ENCODE measurements at places on chromosomes 2 and 18.

DNA sequence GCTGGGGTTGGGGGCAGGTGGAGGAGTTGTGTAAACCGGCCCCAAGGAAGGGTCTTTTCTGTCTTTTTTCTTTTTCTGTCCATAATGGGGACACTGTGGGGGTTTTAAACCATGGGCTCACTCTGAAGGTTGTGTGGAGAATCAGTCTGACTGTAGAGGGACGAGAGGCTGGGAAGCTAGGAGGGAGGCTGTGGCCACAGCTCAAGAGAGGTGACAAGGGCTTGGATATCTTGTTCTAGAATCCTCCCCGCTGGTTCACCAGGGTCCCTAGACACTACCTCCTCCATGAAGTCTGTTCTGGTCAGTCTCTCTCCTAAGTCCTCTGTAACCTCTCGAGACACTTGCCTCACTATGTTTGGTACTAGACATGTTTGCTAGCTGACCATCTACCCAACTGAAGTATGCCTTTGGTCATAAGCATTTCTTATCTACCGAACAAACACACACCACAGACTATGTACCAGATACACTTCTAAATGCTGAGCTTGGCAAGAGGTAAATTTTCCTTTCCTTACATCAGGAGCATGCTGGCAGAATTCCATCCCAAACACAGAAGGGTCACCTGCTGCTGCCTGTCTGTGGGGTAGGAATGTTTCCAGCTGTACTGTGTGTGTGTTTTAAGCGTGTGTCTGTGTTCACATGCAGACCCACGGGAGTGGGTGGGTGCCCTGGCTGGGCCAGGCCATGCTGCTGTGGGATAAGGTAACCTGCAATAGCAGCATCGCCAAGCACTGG is 69.6 kb upstream of the MGAT4A start:
- no peak for DNase-seq

DNA sequence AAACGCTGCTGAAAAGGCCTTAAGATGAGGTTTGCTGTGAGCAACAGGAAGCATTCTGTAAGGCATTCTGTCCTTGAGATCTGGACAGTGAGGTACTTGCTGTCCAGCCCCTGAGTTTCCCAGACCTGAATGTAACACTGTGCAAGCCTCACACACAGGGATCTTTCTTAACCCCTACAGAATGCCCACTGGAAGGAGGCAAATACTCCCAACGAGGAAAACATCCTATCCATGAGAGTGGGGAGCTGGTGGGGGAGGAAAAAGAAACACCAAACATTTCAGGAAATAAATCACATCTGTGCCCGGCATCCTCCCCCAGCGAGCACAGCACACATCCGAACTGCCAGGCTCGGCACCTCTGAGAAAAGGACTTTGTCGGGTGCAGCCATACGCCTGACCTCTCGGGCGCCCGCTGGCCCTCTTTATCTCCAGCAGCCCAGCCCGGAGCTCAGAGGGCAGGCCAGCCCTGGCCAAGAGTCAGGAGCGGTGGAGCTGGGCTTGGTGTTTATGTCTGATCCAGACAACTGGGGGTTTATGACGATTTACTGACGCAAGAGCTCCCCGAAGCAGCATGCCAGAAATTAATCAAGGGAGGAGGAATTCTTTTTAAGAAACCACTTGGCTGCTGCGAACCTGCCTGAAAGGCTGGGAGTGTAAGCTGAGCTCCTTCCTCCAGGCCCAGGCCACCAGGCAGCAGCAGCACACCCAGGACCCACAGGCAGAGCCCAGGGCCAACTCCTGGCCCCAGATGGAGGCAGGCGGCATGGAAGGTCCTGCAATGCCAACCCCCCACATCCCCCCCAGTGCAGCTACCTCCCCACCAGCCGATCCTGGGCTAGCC is 72.2 kb downstream of the HDAC4 start:
- DNase-seq = no peak

- no peak for DNase-seq
Observed at GRCh38 chr2:60439219-60439974, 114.1 kb downstream of the BCL11A start.

DNA sequence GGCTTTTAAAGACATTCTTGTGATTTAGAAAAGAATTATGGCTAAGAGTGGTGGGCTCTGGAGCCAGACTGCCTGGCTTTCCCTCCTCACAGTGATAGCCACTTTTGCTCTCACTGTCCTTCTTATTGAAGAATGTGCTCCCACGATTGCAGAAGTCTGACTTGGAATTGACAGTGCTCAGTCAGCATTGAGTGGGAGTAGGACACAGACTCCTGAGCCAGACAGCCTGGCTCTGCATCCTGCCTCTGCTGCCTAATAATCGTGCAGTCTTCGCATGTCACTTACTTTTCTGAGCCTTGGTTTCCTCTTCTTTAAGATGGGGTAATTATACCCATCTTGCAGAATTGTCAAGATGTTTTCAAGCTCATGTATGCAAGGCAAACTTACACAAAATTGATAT is 23.3 kb downstream of the SPATS2L start:
- DNase-seq = no peak

DNA sequence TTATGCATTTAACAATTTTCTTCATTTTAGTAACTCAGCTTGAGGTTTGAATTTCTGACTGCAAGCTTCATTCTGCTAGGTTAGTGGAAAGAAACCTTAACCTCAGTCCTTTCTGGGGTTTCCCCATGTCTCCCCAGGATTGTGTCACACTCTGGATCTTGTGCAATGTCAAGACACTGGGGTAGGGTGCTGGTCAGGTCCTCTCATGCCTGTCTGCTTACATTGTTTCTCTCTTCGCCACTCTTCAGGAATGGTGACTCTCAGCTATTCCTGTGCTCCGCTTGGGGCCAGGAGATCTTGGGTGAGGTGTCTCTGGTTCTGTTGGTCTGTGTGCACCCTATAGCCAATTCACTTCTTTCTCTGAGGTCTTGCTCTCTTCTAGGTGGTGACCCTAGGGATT is 23.9 kb downstream of the CTLA4 start:
- DNase-seq = peak; percentile 53

GRCh38 chr2:241478166-241478565 is 30.2 kb downstream of the STK25 start:
- no peak for DNase-seq

- no peak for DNase-seq
Observed at GRCh38 chr2:3466482-3466863, 52.9 kb downstream of the ADI1 start.

DNA sequence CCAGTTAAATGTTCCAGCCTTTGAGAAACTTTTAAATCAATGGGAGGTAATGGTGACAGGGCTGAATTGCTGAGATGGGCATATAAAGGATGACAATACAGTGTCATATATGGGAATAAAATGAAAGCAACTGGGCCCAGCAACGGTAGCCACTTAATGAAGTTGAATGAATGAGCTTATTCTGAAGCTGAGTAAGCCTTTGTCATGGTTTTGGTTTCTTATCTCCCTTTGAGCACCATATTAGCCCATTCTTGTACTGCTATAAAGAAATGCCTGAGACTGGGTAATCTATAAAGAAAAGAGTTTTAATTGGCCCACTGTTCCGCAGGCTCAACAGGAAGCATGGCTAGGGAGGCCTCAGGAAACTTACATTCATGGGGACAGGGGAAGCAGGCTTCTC is 3.5 kb upstream of the THUMPD2 start:
- no peak for DNase-seq

DNA sequence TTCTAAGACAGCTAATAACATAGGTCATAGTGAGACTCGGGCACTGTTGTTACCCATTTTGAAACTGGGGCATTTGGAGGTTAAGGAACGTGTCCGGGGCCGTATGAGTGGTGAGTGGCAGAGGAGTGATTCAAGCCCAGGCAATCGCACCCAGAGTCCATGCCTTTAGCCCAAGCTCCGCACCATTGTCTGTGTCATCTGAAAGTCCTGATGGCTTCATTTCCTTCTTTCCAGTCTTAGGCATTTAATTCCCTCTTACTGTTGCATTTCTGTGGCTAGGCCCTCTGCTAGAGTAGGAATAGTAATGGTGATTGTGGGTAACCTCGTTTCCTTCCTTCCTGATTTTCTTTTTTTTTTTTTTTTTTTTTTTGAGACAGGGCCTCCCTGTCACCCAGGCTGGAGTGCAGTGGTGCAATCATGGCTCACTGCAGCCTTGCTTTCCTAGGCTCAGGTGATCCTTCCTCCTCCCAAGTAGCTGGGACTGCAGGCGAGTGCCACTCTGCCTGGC is 49.8 kb upstream of the ASB1 start:
- DNase-seq = no peak

GRCh38 chr18:6639305-6639704 is 90.2 kb upstream of the ARHGAP28 start:
- no peak for DNase-seq

- no peak for DNase-seq
Observed at GRCh38 chr18:35284841-35285240, 5.2 kb downstream of the ZSCAN30 start.

DNA sequence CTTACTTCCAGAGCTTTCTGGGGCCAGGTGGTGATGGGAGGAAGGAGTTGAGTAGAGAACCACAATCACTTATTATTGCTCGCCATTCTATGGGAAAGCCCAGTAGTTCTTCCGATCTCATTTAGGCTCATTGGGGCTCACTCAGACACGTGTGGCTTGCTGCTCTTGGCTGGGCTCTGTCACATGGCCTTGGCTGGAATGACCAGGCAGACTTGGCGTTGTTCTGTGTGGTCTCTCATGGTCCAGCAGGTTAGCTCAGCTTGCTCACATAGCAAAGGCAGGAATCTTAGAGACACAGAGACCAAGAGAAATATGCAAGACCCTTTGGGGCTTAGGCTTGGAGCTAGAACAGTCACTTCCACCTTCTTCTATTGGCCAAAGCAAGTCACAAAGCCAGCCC is 261.2 kb downstream of the LOXHD1 start:
- no peak for DNase-seq

GRCh38 chr2:158179660-158180059 is 78.0 kb downstream of the UPP2 start:
- no peak for DNase-seq

- DNase-seq = no peak
Observed at GRCh38 chr2:207274530-207275189, 108.9 kb upstream of the KLF7 start.

DNA sequence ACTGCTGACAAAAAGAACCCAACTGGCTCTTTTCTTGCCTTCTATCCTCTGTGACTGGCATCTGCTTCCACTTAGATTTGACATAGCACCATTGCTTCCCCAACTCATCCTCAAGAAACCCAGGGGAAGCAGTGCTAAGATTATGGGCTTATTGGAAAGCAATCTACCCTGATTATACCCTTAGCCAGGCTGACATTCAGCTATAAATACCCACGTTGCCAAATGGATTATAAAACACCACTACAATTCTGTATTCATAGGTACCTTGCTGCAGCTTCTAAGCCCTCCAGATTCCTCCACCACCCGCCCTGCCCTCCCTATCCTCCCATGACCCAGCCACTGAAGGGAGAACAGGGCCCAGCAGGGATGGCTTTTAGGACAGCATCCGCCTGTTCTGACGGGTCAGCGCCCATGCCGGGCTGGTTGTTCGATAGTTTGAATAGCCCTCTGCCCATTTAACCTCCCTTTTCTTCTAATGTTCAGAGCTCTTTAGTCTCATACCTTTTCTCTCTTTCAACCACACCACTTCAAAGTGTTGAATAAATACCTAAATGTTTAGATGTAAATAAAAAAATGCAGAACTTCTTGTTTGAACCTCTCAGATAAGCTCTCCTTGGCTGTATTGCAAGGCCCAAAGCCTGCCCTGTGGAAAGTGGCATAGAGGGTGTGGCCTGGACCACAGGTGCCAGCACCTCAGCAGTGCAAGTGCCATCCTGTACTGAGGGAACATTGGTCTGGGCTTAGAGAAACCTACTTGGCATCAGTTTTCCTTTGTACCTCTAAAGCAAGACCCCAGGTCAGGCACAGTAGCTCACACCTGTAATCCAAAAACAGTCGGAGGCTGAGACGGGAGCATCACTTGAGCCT is 86.6 kb upstream of the RGPD5 start:
- no peak for DNase-seq

DNA sequence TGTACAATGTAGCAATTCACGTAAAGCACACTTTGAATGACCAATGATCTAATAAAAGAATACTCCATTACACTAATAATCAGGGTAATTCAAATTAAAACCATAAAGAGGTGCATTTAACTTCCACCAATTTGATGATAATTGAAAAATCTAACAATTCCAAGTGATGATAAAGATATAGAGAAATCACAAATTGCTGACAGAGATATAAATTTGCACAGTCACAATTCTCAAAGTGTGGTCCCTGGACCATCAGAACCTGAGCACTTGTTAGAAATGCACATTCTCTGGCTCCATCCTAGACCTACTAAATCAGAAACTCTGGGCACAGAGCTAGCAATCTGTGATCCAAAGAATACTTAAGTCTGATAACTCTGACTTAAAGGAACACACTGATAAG is 165.8 kb upstream of the DCC start:
- DNase-seq = no peak

- DNase-seq = no peak
Observed at GRCh38 chr2:187511356-187512315, 42.6 kb downstream of the TFPI start.

GRCh38 chr2:46020416-46020815 is 276.8 kb upstream of the EPAS1 start:
- no peak for DNase-seq

DNA sequence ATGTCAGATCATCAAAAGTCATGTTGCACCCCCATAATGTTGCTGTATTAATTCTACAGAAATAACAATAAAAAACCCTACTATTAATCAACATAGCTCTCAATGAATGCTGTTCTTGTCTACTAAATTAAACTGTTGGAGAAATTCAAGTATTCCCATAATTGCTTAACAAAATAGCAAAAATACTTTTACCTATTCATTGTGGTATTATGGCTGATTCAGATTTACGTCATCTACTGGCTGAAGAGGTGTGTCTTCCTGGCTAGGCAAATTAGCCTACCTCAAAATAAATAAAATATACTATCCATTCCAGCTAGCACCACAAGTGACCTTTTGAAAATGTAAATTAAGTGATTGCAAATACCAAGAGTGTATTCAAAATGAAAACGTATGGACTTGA is 249.4 kb downstream of the MEIS1 start:
- DNase-seq = no peak

DNA sequence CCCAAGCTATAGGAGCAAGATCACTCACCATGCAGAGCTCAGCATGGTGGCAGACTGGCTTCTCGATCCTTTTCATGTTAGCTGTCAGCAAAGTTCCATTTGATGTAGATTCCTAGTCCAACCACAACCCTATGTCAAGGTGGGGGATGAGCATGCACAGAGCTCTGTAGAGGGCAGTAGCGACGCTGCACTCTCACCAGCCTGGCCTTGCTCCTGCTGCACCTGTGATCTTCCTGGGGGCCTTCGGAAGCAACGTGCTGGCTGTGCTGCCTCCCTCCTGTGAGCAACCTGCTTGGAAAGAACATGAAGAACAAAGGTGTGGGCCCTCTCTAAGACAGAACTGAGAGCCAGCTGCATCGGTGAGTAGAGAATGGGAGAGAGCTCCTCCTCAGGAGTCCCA is 479.4 kb upstream of the MYT1L start:
- no peak for DNase-seq

GRCh38 chr2:219567791-219568361 is 3.5 kb downstream of the OBSL1 start:
- no peak for DNase-seq

Data from activated T-helper 2 cell treated with anti-CD3 and anti-CD28 coated beads, Interferon-gamma antibody, Interleukin-2, Interleukin-4, amounts not matched to agents 10 μg/mL and 5 μg/mL and 100 μg/mL, durations not matched to agents 14 hours and 24 hours and 36 hours (primary cell).